Hematopoietic multipotent progenitor cell treated with erythropoietin and hydrocortisone succinate and interleukin-3 and kit ligand, for 8 days (in vitro differentiated cells): ENCODE measurements at places on chromosomes 16 and 17.

- DNase-seq: no peak
Measured at GRCh38 chr16:12474806-12475410, 328.8 kb downstream of the CPPED1 start.

DNA sequence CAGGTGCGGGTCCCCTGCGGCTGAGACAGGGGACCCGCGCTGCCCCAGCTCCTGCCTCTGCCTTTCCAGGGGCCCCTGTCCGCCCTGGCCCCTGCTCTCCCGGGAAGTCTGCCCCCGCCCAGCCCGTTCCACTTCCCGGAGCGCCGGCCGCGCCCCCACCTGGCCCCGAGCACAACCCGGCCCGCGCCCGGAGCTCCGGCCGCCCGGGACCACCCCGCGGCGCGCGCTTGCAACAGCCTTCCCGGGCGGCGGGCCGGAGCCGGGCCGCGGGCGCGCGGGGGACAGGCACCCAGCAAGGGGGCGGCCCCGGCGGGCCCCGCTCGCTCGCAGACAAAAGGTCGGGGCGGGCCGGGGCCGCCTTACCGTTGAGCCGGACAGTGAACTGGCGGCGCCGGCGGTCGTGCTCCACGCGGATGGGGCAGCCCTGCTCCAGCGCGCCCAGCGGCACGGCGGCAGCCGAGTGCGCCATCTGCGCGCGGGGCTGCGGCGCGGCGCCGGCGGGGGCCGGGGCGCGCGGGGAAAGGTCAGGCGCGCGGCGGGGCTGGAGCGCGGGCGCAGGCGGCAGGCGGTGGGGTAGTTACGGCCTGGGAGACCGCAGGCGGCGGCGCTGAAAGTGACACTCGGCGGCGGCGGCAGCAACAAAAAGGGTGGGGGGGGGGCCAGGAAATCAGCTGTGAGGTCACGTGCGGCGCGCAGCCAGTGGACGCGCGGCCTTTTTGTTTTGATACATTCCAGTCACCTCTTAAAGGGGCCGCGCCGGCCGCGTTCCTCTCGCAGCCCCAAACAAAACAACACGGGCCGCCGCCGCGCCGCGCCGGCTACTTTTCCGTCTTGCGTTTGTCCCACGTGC, at the start of gene NATD1:
Gene NATD1, minus strand, starts transcription at position 615 of the 850 bp plus-strand sequence. Its CDS starts 146 bp downstream, at position 469.
- peak; percentile 86 for DNase-seq

DNA sequence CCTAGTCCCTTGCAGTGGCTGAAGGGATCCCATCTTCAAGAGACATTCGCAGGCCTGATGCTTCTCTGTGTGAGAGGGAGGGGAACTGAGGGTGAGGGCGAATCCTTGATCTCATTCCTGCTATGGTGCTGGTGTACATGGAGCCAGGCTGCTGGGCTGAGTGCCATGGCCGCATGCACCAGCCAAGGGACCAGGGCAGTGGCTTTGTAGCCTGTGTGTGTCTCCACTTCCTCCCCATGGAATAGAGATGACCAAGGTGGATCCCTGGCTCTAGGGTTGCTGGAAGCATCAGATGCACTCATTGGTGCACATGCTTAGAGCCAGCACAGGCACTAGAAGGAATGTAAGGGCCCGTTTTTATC, 195.0 kb downstream of the FOXL1 start:
- no peak for DNase-seq

DNA sequence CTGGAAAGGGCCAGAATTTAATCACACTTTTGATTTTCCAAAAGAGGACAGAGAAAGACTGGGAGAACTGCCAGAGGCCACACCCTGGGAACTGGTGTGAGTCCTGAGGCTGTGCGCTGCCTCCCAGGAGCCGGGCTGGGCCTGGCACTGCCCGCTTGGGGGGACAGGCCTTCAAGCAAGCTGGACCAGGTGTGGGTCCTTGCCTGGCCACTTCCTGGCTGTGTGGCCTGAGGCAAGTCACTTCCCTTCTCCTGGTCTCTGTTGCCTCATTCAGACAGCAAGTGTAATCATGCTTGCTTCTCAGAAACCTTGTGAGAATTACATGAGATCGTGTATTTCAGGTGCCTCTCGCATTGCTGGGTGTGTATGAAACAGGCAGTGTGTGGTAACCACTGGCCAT, 143.0 kb downstream of the SNX29 start:
- DNase-seq: no peak

DNA sequence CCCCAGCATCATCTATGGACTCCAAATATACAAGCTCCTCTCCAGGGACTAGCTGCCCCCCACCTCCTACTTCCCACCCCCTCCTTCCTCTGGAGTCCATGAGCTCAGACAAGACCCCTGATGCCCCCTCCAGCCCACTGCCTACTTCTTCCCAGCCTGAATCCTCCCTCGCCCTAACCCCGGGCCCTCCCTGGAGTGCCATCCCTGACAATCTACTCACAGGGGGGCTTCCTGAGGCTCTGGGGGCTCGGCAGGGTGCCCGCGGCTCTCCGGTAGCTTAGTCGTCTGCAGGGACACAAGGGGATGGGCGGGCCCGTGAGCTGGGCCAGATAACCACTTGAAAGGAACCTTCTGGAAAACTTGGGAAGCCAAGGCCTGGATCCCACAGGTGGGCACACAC, 15.1 kb downstream of the MPP3 start:
- no peak for DNase-seq

DNA sequence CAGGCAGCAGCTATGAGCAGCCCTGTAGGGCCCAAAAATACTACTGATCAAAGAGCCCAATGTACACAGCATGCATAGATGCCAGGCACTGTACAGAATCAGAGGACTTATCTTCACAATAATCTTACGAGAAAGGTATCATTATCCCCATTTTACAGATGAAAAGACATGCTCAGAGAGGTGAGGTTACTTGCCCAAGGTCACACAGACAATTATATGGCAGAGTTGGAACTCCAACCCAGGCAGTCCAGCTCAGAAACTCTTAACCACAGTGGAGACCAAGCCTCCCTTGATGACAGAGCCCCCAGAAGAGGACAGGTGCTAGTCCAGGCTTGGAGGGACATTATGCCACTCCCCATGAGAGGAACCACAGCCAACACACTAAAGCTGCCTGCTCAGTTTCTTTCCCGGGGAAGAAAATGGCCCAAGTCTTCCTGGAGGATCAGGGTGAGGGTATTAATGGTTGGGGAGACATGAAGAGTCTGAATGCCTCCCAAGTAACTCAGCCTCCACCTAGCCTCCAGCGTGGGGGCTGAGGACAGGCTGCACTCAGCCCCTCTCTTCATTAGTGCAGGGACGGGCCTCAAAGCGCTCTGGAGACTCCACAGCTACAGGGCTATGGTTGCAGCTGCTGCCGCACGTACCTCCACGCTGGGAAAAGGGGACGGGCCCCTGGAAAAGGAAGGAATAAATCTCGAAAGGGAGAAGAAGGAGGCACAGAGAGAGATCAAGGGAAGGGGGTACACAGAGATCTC, 826 bp downstream of the UNC119 start:
- no peak for DNase-seq
